ENCODE measurements at places on chromosomes 3 and 15.

- no peak for DNase-seq
Observed at GRCh38 chr15:39512643-39513042, 68.2 kb upstream of the THBS1 start.

DNA sequence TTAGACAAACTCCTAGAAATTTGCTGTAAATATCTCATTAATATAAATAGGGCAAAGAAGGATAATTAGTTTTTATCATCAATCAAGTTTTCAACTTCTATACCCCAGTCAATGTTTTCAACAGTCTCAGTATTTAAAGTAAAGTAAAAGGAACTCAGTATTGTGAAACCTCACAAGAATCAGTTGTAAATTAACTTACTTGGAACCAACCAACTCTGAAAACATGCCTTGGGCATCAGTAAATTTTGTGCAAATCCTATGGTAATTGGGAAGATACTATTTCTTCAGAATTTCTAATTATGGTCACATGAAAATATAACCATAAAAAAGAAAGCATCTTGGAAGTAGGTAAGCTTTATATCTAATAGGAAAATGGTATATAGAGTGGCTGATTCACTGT, 1139.0 kb downstream of the TUSC7 start:
- no peak for DNase-seq

DNA sequence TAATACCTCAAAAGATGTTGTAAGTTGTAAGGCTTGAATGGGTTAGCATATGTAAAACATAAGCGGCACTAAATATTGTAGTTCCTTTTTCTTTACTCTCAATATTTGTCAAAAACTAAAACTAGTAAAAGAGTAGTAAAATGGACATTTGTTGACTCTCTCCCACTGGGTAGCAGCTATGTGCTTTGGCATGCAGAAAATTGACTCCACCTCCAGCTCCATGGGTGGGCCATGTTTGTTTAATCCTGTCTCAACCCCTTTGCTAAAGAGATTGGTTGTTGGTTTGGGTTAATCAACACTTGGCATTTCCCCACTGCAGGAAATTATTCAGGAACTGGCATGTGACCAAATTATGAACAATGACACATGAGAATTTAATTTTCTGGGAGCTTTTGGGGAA, 114.8 kb downstream of the EOMES start:
- DNase-seq: no peak

DNA sequence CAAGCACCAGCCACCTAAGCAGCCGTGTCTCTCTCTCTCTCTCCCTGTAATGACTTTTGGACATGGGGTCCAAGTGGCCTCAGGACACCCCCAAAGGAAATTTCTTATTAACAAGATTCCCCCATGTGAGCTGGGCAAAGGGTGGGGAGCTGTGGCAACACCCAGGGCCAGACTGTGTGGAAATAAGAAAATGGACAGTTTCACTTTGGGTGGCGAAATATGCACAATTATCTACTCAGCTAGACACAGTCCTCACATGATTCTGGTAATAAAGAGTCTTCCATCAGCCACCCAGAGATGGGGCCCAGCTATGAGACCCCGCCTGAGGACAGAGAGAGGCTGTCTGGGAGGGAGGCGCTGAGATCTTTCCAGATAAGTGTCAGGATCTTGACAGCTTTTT, 96.8 kb upstream of the TPM1 start:
- no peak for DNase-seq

- DNase-seq: peak; percentile 6
Observed at GRCh38 chr15:39685999-39686613, 96.5 kb downstream of the FSIP1 start.

DNA sequence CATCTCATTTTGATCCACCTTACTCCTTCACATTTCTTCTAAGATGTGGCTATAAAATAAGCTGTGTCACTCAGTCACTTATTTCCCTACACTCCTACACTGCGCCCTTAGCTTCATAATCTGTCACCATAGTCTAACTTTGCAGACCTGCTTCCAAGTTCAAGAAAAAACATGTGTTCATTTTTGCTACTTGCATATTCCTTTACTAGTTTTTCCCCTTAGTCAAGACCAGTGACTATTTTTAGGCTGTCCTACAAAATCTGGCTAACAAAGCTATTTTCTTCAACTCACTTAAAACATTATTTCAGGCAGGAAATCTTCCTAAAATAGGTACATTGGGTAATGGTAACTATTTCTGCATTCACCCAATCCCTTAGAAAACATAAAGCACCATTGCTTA, 272.5 kb downstream of the TBC1D5 start:
- no peak for DNase-seq

GRCh38 chr3:99645277-99646106, 7.1 kb downstream of the COL8A1 start:
- DNase-seq: no peak

Measured in CD4-positive, alpha-beta T cell treated with Interleukin-1 beta for 1 hour (primary cell).